NCI-H1436 (cell line): ENCODE measurements at places on chromosomes 5 and 9.

- no peak for DNase-seq
Measured at GRCh38 chr5:154878642-154879335, 20.4 kb downstream of the CNOT8 start.

GRCh38 chr5:80864706-80865435 lies 95.3 kb upstream of the RASGRF2 start:
- no peak for DNase-seq

DNA sequence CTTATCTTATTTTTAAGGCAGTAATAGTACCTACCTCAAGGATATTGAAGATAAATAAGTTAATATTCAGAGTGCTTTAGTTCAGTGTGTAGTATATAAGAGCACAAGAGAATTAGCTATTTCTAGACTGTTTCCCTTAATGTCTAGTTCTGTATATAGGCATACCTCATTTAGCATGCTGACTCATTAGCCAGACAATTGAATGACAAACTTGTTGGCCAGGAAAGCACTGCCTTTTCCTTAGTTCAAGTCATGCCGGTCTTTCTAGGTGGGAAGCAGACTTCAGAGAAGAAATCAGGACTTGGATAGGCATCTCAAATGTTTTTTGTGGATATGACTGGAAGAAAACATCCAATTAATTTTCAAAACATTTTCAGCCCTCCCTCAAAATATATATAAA lies 3.2 kb upstream of the FBXO4 start:
- DNase-seq: no peak

DNA sequence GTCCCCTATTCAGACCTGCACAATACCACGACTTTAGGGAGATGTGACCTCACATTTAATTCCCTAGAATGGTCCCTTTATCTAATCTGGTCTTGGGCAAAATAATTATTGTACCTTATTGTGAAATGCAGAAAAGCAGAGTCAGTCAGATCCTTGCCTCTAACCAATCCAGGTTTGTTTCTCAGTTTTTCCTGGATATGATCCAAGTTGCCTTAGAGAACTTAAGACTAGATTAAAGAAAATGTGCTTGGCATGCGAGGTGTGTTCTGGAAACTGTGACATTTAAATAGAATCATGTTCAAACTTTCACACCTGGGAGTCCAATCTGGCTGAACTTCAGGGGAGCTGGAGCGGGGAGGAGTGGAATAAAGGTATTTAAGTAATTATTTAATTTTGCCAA lies 696.2 kb downstream of the DNAH5 start:
- DNase-seq: no peak

GRCh38 chr5:62149879-62150278 lies 156.1 kb upstream of the KIF2A start:
- no peak for DNase-seq

GRCh38 chr9:105401651-105402050 lies 46.2 kb upstream of the FSD1L start:
- DNase-seq: no peak

- no peak for DNase-seq
Measured at GRCh38 chr9:134889386-134890154, 9.0 kb downstream of the FCN2 start.

DNA sequence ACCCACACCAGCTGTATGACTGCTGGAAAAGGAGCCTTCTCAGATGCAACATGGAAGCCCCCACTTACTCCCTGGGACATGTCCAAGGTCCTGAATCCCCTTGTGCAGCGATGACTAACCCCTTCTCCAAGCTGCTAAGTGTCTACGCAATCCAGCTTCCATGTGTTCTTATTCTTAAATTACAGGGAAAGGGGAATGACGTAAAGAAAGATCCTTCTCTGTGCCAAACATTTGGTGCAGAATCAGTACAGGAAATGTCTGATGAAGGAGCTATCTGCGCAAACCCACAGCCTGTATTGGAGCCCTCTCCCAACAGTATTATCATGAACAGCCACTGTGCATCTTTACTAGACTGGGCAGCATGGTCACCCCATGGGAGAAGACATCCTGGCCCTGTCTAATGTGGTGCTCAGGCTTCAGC lies 183.2 kb downstream of the FRMD3 start:
- no peak for DNase-seq
